Activated T-helper 17 cell treated with anti-CD3 and anti-CD28 coated beads, Interleukin-2, amount 50 U/mL, for 72 hours (primary cell): ENCODE measurements at places on chromosomes 1 and 21.

GRCh38 chr1:110084227-110085078, 14.0 kb upstream of the ALX3 start:
- peak; percentile 86 for ATAC-seq

GRCh38 chr1:154767315-154768240, 102.5 kb downstream of the KCNN3 start:
- no peak for ATAC-seq

GRCh38 chr1:210750468-210750867, 383.5 kb downstream of the KCNH1 start:
- no peak for ATAC-seq

DNA sequence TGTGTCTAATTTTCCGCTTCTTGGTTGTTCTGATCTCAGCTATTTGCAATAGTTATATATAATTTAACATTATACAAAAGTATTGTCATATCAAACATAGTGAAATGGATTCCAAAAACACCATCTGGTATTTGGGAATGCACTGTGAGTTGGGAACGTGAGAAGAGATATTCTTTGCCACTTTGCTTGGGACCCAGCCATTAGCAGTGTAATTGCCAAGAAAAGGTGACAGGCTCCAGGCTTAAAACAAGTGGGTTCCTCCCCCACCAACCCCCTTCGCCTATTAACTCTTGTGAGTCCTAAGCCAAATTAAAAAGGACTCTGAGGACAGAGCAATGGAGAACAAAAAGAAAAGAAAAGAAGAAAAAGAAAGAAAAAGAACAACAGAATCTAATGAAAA, 186.7 kb upstream of the NFIA start:
- no peak for ATAC-seq

DNA sequence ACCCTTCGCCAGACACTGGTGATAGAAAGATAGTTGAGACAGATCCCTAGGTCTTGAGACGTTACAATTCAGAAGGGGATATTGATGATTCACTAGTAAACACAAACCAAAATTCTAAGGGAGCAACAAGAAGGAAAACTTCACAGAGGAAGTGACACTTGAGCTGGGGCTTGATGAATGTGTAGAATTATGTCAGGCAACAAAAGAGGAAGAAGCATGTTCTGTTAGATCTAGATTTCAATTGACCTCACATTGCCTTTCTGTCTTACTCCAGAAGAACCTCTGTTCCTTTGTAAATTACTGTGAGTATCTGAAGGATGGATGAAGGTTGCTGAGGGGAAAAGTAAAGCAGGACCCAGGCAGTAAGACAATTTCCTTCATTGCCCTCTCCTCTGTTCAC, 328.2 kb downstream of the KCTD3 start:
- no peak for ATAC-seq
